ENCODE measurements at places on chromosomes 1 and 21.

DNA sequence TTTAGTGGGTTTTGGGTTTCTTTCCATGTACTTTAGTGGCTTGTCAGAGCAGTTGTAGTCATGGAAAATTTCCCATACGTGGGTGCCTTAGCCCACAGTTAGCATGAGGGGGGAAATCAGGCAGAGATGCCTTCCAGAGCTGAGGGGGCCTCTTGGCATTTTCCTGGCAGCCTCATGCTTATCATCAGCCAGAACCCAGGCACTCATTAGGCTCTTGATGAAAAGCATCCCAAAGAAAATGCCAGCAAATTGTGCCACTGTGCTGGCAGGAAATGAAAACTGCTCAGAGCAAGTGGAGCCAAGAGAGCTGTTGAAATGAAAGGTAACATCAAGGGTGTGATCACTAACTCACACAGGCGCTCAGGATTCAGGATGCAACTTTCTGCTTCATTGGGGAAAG, 128.0 kb downstream of the TNNI3K start:
- DNase-seq: no peak

GRCh38 chr1:22837332-22837731, 126.7 kb downstream of the EPHB2 start:
- no peak for DNase-seq

GRCh38 chr1:204835737-204836136, 34.9 kb upstream of the NFASC start:
- DNase-seq: no peak

DNA sequence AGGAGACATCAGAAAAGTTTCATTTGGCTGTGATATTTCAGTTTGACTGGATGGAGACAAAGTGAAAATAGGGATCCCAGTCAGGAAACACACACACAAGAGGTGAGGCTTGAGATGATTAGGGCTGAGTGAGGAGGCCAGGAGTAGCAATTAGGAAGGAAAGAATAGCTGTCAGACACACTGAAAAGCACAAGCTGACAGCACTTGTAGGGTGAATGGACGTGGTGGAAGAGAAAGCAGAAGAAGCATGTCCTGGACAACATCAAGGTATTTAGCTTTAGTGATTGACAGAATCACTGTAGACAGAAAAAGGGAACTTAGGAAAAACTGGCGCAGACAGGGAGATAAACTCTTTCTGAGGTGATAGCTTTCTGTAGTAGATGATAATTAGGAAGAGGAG, 347.7 kb downstream of the TGFB2 start:
- no peak for DNase-seq

DNA sequence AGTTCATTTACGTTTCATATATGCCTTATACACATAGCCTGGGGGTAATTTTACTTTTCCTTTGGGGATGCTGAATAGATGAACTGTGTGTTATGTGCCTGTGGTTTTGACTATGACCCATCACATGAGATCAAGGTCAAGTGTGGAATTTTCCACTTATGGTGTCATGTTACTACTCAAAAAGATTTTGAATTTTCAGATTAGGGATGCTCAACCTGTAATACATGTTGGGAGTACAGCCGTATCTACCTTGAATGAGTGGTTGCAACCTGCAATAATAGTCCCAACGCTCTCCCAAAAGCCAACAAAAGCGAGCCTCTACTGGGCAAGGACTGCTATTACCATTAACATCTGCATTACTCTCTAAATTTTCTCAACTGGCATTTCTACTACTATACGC, 68.5 kb upstream of the SDC3 start:
- no peak for DNase-seq

- no peak for DNase-seq
These were observed 27.4 kb downstream of the SYF2 start for GRCh38 chr1:25204797-25205480.

GRCh38 chr1:66984491-66984890, 59.7 kb downstream of the MIER1 start:
- DNase-seq: no peak

GRCh38 chr1:2431103-2431502, 18.7 kb upstream of the PEX10 start:
- no peak for DNase-seq

DNA sequence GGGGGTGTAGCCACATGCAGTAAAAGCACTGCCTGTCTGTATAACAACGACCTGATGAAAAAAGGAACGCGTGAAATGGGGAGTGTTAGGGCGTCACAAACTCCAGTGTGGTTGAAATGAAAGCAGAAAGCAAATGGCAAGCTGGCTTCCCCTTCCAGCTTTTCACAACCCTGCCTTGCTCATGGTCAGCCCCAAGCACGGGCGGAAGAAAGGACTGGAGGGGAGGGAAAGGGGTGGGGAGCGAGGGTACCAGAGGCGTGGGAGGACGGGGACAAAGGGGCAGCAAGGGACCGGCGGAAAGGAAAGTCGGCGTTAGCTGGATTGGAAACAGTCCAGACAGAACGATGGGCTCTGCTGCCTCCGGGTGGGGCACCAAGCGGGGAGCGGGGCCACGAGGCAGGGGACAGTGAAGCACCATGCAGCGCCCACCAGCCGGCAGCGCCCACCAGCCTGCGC, 9.6 kb downstream of the VPS26C start:
- peak; percentile 58 for DNase-seq

- peak; percentile 32 for DNase-seq
These were observed at the start of gene VANGL1 for GRCh38 chr1:115641762-115642167. VANGL1 (plus strand) TSS chr1:115641970; CDS start chr1:115651414, 9,444 bp downstream.

- DNase-seq: no peak
These were observed 37.1 kb downstream of the SSX2IP start for GRCh38 chr1:84653130-84653677.

- no peak for DNase-seq
These were observed 97.8 kb downstream of the SIK1 start for GRCh38 chr21:43328958-43329691.

- no peak for DNase-seq
These were observed 1.6 kb downstream of the ELK4 start for GRCh38 chr1:205630241-205630640.

DNA sequence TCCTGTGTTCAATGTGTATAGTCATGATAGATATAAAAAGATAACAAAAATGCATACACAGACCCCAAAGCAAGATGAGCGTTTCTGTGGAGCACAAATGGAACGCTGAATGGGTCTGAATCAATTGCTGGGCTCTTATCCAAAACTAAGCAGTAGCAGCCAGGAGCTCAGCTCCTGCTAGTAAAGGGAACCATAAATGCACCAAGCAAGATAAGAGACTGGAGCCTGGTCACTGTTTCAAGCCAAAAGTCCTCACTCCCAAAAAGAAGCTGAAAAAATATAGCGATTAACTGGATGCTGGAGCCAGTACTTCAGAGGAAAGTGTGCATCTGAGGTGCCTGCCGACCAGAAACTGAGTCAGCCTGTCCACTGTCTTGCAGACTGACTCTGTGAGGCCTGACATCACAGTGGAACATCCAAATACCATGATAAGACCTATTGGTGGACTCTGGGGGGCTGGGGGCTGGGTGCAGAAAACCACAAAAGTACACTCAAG, 68.9 kb downstream of the LRRC8C start:
- no peak for DNase-seq

GRCh38 chr1:10768552-10768951, 27.9 kb downstream of the CASZ1 start:
- DNase-seq: no peak

DNA sequence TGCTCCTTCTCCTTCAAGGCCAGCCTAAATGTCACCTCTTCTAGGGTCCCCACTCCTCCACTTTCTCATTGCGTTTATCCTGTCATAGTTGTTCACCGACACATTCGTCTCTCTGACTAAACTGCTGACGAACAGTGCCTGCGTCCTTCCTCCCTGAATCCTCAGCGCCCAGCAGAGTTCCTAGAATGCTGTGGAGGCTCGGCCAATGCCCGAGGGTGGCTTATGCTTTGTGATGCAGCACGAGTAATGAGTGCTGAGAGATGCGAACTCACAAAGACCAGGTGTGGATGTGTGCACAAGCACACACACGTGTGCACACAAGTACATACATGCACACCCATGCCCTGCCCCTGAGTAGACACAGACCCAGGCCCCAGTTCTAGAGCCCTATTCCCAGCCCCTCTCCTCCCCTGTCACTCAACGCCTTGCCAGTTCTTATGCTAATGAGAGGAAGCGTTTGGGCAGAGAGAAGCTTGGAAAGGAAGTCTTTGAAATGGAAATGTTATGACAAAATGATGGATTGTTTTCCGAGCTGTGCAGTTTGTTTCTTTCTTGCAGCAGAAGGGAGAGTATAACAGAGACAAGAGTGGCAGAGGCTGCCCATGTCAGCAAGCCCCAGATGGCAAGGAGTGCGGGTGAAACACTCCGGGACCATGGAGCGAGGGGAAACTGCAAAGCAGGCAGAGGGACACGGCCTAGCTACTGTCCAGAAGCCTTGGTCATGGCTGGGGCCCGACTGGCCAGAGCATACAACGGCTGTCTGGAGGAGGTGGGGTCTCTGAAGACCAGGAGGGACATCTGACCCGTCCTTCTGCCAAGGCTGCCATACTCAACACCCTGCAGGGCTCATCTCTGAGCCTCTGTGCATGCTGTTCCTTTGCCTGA, 24.2 kb downstream of the KCNA10 start:
- no peak for DNase-seq

GRCh38 chr1:192159781-192160180, 1.5 kb downstream of the RGS18 start:
- peak; percentile 81 for DNase-seq

- no peak for DNase-seq
These were observed 1.8 kb downstream of the OTUD7B start for GRCh38 chr1:150008699-150009098.

- no peak for DNase-seq
These were observed 10.4 kb downstream of the IFI6 start for GRCh38 chr1:27661412-27662075.

DNA sequence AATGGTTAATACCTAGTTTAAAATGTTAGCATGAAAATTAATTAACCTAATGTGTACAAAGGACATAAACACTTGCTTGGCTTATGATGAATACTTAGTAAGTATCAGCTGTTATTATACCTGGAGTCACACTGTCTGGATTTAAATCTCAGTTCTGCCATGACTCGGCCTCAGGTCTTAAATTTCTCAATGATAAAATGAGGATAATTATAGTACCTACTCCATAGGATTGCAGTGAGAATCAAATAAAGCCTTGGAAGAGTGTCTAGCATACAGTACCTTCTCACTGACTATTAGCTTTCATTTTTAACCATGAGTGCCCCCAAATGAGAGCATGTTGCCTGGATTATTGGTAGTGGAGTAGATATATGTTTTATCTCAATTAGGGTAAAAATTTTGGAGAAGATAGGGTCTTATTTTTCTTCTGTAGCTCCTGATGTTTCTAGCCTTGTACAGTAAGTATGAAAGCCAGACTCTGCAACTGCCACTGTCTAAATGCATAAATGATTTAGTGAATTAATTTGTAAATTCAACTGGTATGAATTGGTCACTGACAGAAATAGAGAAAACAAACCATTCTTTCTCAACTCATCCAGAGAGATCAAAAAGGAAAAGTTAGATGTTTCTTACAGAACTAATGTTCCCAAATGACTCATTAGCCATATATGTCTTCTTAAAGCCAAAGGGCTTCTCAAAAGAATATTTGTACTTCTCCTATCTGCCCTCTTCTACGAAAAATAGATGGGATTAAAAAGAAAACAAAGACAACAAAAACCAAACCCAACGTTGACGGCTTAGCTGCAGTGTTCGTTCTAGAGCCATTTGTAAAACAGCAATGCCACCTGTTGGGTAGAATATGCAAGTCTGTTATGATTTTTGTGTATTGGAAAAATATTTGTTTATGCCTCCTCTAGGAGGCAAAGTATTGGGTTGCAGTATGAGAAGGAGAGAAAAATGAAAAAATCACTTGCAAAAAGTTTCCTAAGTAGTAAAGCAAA, 53.8 kb upstream of the MROH9 start:
- no peak for DNase-seq

GRCh38 chr1:39145331-39145965, 59.0 kb upstream of the MACF1 start:
- no peak for DNase-seq

- DNase-seq: peak; percentile 28
These were observed 204.3 kb downstream of the KCNJ6 start for GRCh38 chr21:37711836-37712568.

DNA sequence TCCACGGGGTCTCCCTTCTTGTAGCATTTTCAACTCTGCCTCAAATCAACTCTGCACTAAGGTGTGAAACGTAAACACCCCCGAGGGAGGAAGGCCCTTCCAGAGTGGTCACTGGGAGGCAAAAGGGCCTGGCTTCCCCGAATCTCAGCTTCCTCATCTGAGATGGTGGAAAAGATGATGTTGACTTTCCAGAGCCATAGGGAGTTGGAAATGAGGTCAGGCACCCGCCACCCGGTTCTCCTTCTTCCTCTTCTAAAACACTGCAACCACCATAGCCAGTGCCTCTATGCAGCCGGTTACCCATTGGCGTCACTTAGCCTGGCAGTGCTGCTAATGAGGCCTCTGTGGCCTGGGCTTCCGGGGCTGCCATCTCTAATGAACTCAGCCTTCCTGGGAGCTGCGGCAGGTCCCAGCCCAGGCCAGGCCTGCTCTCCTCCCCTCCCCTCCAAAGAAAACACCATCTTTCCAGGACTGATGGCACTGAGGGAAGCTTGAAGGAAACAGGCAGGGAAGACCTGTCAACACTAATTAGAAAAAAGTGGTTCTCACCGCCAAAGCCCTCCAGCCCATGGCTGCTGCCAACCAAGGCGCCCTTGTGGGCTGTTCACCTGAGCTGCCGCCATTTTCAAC, 175.0 kb downstream of the KAZN start:
- DNase-seq: no peak

GRCh38 chr1:27284425-27285273, 37.3 kb upstream of the TMEM222 start:
- peak; percentile 11 for DNase-seq

- DNase-seq: no peak
These were observed 26.6 kb upstream of the RD3 start for GRCh38 chr1:211518330-211519289.

- no peak for DNase-seq
These were observed 169.4 kb downstream of the GABPA start for GRCh38 chr21:25904044-25904695.

GRCh38 chr1:178898401-178898800, 27.5 kb upstream of the ANGPTL1 start:
- DNase-seq: no peak

- DNase-seq: no peak
These were observed 51.6 kb downstream of the DSCAM start for GRCh38 chr21:40795313-40795712.

DNA sequence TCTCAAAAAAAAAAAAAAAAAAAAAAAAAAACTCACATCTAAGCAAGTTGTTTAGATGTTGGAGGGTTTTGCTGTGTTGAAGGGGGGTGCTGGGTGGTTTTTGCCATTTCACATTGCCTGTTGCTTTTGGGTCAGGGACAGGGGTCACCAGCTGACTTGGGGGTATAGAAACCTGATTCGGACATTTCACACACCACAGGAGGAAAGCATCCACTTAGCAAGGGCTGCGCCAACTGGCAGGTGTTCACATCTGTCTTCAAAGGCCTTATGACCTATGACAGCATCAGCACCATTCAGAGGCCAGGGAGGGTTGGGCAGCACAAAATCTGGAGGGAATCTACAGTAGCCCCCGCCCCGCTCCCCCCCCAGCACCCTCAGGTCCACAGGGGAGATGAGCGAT, 45.2 kb downstream of the SYF2 start:
- no peak for DNase-seq

- DNase-seq: no peak
These were observed 4.6 kb downstream of the KLHDC8A start for GRCh38 chr1:205351984-205352713.
